ENCODE measurements at places on chromosomes 3 and 15. TPM values are rescaled to one million over a fixed set of nuclear protein-coding genes. Genes with fewer than 3 reads are reported as not detected.

CDC25A gene
- 8.0 TPM for polyA plus RNA-seq

ZNF80 gene
- polyA plus RNA-seq, result 0.11 TPM

TGM4 gene
- polyA plus RNA-seq, result 0.17 TPM

GOLGA8S gene
- 1.1 TPM for polyA plus RNA-seq

TM4SF18 gene
- polyA plus RNA-seq, result 9.8 TPM

GNB4 gene
- 59.0 TPM for polyA plus RNA-seq

ACKR4 gene
- 0.66 TPM for polyA plus RNA-seq

SHC4 gene
- polyA plus RNA-seq, result 10.5 TPM

SSUH2 gene
- 2.3 TPM for polyA plus RNA-seq

DYNLT2B gene
- polyA plus RNA-seq, result 76.7 TPM

SI gene
- polyA plus RNA-seq, result not detected

DNAH12 gene
- 5.9 TPM for polyA plus RNA-seq

FILIP1L gene
- polyA plus RNA-seq, result 4.9 TPM

SLC9C1 gene
- polyA plus RNA-seq, result 0.40 TPM

IL17RC gene
- 24.9 TPM for polyA plus RNA-seq

EIF4E3 gene
- 22.1 TPM for polyA plus RNA-seq

A4GNT gene
- 0.33 TPM for polyA plus RNA-seq

ACP3 gene
- polyA plus RNA-seq, result 0.63 TPM

C3orf70 gene
- polyA plus RNA-seq, result 43.8 TPM

ANKDD1A gene
- 21.0 TPM for polyA plus RNA-seq

ROPN1 gene
- 0.42 TPM for polyA plus RNA-seq

ABTB1 gene
- polyA plus RNA-seq, result 26.9 TPM

GNAT1 gene
- polyA plus RNA-seq, result 0.72 TPM

ATP13A5 gene
- polyA plus RNA-seq, result 2.6 TPM

FEZF2 gene
- polyA plus RNA-seq, result not detected

DUOXA2 gene
- not detected for polyA plus RNA-seq

STRIT1 gene
- 0.59 TPM for polyA plus RNA-seq

GOLGA6L10 gene
- polyA plus RNA-seq, result 3.8 TPM

UROC1 gene
- polyA plus RNA-seq, result 0.35 TPM

RASL12 gene
- 11.7 TPM for polyA plus RNA-seq
